Stimulated activated naive CD4-positive, alpha-beta T cell (primary cell): ENCODE measurements at places on chromosomes 13 and 19.

GRCh38 chr13:49046519-49046918 is 70.8 kb downstream of the FNDC3A start:
- no peak for DNase-seq

GRCh38 chr13:98228661-98229341 is 51.7 kb upstream of the RNF113B start:
- no peak for DNase-seq

DNA sequence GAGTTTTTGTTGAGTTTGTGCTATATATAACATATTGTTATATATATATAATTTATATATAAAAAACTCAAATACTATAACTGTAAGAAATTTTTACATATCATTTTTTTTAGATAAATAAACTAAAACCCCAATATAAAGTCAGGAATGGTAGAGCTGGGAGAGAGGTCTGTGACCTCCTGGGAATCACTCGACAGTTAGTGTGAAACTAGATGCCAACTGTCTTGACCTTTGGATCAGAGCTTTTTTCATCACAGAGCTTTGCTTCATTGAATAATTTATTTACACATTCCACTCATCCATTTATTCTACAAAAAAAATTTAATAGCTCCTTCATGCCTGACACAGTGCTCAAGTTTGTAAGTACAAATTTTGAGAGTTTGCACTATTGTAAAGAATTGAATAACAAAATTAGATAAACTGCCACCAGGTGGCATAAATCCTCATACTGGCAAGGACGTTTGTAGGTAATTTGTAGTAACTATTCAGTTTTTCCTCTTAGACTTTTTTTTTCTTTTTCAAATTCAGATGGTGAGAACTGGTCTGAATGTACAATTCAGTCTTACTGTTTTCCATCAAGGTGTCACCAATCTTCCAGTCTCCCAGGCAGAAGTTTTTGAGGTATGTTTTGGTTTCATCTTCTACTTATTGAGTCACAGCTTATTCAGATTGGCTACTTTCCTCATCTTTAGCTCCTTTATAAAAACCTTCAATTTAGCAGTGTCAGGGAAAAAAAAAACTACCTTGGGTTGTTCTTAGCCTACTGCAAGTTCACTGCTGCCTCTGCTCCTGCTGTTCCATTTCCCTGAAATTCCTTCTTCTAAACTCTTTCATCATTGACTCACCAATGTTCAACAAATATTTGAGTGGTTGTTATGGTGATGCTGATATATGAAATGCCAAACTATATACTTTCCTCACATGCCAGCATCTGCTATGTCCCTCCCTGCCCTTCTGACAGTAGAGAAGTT is 28.7 kb downstream of the LACC1 start:
- DNase-seq: no peak

DNA sequence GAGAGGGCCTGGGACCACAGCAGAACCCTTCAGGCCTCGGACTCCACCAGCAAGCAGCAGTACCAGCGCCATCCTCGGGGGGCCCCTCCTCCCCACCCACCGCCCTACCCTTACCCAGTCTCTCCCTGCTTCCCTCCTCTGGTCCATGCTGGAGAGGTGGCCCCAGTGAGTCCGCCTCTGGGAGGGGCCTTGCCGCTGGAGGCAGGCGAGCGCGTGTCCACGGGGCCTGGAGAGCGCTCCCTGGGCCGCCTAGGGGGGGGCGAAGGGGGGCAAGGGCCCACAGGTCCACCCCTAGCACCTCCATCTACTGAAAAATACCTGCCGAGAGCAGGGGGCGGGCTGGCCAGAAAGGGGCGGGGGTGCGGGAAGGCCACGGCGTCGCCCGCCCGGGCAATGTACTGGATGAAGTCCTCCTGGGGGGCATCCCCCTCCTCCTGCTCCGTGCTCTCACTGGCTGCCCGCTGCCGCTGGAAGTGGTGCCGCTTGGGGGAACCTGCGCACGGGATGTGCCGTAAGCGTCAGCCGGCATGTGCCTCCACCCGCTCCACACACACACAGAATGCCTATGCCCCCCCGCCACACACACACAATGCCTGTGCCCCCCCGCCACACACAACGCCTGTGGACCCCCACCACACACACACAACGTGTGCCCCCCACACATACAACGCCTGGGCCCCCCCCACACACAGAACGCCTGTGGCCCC is 6.9 kb downstream of the CBARP start:
- DNase-seq: no peak

- no peak for DNase-seq
These were observed 2.0 kb upstream of the CEBPA start for GRCh38 chr19:33304371-33304759.

DNA sequence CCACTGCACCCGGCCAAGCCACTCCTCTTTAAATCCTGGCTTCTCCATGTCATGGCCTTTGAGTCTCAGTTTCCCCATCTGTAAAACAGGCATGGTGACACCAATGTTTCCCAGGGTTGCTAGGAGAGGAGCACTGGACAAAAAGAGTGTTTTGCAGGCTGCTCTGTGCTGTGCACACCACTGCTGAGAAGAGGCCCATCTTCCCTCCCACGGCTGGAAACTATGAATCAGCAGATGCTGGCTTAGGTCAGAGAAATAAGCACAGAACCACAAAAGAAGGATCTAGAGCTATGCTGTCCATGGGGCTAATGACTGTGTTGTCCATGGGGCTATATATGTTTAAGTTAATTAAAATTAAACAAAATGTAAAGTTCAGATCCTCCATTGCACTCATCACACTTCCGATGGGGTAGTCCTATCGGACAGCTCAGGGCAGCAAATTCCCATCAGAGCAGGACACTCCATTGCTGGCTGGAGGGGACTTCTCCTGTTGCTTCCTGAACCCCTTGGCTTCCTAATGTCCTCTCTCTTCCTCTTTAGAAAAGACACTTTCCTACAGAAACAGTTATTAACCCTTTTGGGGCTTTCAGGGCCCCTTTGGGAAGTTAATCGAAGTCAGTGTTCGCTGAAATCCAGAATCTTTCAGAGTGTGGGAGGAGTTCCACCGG is 37.1 kb downstream of the TSHZ3 start:
- no peak for DNase-seq

DNA sequence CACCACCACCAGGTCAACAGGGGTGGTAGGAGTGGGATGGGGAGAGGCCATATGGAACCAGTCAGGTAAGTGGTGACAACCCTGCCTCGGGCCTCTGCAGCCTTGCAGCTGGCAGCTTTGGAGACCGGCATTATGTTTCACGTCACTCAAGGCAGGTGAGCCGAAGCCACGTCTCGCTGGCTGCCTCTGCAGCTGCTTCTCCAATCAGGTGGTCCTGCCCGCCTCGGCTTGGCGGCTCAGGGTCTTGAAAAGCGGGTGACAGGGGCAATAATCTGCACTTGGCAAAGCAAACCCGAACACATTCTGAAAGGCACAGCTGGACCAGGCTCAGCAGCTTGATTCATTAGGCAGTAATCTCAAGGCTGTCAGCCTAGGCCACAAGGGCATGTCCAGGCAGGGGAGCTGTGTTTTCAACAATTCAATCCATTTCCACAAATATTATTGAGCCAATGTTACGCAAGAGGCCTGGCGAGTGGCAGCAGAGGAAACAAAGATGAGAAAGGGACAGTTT is 77.4 kb upstream of the PCDH8 start:
- DNase-seq: no peak

- DNase-seq: no peak
These were observed 491.7 kb upstream of the SLC10A2 start for GRCh38 chr13:103557878-103558277.

DNA sequence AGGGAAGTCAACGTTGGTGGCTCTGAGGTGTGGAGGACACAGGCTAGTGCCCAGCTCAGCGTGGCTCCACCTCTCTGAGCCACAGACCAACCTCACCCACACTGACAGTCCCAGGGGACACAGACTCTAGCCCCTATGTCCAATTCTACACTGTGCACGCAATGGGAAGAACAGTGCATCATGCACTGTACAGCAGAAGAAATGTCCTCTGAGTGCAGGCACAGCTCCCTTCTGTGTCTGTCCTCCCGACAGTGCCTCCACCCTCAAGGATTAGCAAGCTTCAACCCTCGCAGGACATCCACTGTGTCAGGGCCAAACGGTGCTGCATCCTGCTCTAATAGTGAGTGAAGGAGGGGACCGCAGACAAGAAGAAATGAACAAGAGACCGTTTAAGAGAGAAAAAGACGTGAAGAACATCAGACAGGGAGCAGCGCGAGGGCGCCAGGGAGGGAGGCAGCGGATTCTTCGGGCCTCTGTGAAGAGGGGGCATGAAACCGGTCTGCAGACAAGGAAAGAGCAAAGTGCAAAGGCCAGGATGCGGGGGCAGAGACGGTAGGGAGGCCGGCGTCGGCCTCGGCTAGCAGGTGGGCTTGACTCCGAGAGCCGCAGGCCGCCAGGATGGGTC is 681 bp downstream of the ZNF837 start:
- DNase-seq: no peak

GRCh38 chr19:1423436-1424191 is 14.6 kb upstream of the RPS15 start:
- no peak for DNase-seq

DNA sequence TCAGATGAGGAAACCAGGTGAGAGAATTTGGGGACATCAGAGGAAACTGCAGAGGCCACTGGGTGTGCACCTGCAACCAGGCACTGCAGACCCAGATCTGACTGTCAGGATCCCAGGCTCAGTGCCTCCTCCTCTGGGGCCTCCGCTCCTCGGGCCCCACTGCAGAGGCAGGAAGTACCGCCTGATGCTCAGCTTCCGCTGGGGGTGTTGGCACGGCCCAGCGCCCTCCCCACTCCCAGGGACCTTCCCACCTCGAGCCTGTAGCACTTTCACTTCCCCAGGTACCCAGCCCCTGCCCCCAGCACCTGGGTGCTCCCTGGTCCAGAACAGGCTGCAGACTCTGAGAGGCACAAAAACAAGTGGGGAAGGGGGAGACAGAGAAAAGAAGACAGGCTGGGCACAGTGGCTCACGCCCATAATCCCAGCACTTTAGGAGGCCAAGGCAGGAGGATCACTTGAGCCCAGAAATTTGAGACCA is 1.4 kb upstream of the CD37 start:
- peak; percentile 59 for DNase-seq

DNA sequence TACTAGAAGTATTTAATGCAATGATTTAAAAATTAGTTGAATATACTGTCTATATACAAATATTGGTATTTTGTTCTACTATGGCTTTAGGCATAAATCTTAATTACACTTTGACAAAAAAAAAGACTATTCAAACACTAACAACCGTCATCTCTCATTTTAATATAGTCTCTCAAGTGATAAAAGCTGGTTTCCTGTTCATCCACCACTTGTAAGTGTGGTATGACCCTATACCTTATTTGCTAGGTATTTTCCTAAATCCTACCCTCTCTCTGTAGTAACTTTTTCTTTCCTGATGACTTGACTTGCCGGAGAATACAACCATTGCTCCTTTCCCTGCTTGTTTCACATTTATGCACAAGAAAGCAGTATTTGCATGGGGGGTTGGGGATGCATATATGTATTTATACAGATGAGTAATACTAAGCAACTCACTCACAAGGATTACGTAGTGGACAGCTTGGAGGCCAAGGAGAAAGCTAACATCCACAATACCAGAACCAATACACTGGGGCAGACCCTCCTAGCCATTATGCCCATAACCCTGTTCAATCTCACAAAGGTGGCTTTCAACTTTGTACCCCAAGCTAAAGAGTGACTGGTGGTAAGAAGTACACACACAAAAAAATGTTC is 12.7 kb upstream of the EFNB2 start:
- no peak for DNase-seq

- DNase-seq: no peak
These were observed 14.5 kb upstream of the TNFAIP8L1 start for GRCh38 chr19:4624733-4625362.

DNA sequence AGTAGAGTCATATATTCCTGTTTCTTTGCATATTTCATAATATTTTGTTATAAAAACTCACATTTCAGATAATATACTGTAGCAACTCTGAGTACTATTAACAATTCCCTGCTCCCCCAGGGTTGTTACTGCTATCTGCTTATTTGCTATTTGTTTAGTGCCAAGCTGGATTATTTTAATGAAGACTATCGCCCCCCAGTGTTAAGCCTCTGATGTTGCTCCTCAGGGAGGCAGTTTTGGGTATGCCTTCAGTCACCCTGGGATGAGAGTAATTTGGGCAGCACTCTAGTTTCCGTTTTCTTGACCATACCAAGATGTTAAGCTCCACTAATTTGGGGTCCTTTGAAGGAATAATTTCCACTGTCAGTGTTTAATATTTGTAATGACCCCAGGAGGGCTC is 46.0 kb downstream of the MICU2 start:
- no peak for DNase-seq

- no peak for DNase-seq
These were observed 144.1 kb downstream of the DPF1 start for GRCh38 chr19:38079926-38080380.

- DNase-seq: no peak
These were observed 46.3 kb downstream of the DACH1 start for GRCh38 chr13:71820699-71821098.

DNA sequence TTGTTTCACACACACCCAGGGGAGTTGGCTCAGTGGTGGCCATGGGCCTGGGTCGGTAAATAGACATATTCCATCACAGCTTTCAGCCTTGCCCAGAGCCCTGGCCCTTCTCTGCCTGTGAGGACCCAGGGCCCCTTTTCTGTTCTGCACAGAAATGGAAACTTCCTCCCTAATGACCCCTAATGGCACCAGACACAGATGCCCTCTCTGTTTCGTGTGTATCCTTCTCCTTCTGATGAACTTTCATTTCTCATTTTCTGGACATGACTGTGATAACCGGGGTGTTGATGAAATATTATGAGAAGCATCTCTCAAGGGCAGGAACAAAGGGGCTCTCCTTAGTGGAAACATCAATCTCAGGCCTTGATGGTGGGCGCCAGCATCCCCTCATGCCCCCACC is 12.8 kb downstream of the LILRA1 start:
- no peak for DNase-seq

GRCh38 chr19:50693064-50693975 is 26.3 kb downstream of the SHANK1 start:
- no peak for DNase-seq

- DNase-seq: no peak
These were observed 82.8 kb upstream of the MRI1 start for GRCh38 chr19:13681509-13681908.

GRCh38 chr13:59409211-59409610 is 754.5 kb downstream of the DIAPH3 start:
- DNase-seq: no peak

DNA sequence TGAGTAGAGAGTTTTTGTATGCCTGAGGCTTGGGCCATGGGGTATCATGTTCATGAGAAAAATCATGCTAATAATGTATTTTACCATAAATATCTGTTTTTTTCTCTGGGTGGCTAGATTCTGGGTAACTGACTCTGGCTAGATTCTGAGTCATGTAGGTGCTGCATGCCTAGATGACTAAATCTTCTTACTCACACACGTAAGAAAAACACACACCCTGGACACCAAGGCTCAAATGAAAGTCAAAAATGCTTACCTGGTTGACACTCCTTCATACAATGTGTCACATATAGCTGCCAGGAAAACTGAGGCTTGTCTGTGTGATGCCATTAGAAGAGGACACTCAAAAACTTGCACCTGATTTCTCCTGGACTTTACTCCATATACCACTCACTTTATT is 597.4 kb upstream of the SLITRK1 start:
- no peak for DNase-seq
